G401 (cell line): ENCODE measurements at places on chromosomes 16 and 17. TPM values are rescaled to one million over a fixed set of nuclear protein-coding genes. Genes with fewer than 3 reads are reported as not detected.
A peak's percentile ranks its signal among the peaks of the same experiment; 100 is the strongest.

COG8 gene
- total RNA-seq = 71.6 and 77.0 TPM in 2 replicates

SOX8 gene
- total RNA-seq = 72.7 and 82.6 TPM in 2 replicates

GRCh38 chr16:84647828-84648594 lies at the start of gene KLHL36:
Gene KLHL36, plus strand, starts transcription at chr16:84648511. Its CDS starts 2,357 bp downstream, at chr16:84650868.
- peak; percentile 35 for DNase-seq

GRCh38 chr17:6365200-6365943 lies 69.5 kb downstream of the AIPL1 start:
- no peak for DNase-seq

GRCh38 chr16:84302111-84302954 lies 7.7 kb downstream of the WFDC1 start:
- no peak for DNase-seq

- DNase-seq = no peak
Measured at GRCh38 chr16:57609541-57610401, 18.7 kb upstream of the ADGRG1 start.

DNA sequence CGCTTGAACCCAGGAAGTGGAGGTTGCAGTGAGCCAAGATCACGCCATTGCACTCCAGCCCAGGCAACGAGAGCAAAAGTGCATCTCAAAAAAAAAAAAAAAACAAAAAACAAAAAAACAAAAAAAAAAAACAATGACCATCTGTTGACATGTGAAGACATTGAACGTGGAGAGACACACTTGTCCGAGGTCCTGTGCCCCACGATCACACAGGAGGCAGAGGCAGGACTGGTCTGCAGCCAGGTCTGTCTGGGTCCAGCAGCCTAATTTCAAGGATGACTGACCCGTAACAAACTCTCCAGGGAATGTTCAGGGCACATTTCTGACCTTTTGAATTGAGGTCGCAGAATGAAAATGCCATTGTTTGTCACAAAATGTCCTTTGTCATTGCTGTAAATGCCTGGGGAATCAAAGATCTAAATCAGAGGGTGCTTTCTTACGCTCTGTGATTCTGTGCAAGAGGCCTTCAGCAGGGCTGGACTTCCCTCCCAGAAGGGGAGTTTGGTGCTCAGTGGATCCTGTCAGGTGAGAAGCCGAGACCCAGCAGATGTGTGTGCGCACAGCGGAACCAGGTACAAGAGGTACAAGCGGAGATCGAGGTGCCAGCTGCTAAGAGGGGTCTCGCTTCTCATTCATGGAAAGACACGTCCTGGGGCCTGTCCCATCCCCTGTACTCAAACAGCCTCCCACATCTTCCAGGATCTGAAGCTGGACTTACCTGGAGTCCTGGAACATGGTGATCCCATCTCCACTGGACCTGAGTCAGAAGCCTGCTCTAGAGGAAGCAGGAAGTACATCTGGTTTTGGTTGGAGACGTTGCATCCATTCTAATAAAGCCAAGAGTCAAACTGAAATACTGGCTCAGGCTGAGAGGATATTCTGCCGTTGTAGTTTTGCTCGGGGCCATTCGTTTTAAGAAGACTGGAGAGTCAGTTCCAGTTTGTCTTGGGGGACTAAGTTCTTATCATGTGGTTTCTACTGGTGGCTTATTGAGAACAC lies 95.8 kb downstream of the IRF8 start:
- no peak for DNase-seq

GRCh38 chr17:48627623-48628521 lies 1.7 kb upstream of the HOXB9 start:
- no peak for DNase-seq

DNA sequence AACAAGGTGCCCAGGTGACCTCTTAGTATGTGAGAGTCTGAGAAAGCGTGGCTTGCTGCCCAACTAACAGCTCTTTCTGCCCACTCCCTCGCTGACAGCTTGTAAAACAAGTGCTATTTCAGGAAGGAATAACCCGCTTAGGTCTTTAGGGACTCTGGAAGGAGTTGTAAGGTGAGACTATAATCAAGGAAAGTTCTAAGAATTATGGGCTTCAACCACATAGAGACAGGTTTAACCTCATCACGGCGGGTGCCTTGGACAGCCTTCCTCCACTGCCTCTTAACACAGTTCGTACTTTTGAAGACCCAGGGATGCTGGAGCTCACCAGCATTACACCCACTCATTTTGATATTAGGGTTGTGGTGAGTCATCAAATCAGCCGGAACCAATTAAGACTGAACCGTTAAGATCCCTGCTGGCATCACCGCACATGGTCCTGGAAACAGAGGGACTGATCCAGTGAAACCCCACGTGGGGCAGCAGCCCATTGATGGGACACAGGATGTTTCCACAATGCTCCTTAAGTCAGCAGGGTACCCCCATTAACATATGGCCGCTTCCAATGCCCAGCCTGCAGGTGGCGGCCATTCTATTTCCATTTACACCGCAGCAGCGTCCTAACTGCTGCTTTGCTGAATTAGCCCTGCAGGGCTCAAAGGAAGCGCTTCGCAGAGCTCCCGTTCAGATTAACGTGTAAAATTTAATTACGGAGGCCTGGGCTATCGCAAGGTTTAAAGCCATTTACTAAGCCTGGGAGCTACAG lies 176.6 kb upstream of the SDK2 start:
- DNase-seq = peak; percentile 45

DNA sequence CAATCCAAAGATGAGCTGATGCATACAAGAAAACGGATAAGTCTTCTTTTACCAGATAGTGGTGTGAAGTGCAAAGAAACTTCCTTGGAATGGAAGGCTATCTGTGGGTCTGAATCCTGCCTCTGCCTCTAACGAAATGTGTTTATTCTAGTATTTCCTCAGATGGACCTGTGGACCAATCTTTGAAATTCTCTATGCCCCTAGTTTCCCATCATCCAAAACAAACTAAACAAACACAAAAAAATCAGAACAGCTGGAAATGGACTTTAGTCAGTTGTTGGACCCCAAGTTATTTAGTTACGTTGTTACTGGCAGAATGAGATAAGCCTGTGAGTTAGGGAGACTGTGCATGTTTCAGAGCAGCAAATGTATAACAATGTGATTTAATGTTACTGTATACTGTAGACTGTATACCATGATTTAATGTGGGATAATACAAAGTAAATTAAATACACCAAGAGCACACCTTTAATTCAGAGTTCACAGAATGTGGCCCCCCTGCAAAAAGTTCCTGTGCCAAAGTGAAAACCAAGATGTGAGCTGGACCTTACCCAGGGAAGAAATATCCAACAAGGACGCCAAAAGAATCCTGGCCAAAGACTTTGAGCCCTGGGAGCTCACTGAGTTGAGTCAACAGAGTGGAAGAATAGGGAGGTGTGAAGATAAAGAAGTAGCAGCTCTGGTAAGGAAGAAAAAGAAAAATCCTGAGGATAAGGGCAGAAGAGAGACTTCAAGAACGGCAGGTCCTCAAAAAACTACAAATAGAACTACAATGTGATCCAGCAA lies 255.2 kb downstream of the CNTNAP4 start:
- no peak for DNase-seq
